ENCODE measurements at places on chromosomes 5 and 9.

DNA sequence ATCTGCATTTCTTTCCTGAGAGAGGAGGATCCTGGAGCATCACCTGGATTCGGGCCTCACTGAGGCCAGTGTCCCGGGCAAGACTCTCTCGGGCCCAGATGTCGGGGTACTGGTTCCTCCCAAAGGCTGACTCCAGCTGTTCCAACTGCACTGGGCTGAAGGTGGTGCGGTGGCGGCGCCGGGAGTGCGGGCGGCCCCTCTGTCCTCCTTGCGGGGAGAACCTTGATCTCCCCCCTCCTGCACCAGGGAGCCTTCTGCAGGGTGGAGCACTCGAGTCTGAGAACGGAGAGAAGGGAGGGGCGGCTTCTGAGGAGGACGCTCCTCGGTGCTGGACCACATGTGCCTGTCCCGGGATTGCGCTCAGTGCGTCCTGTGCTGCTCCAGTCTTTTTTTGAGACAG lies 2.0 kb downstream of the PROP1 start:
- no peak for DNase-seq

DNA sequence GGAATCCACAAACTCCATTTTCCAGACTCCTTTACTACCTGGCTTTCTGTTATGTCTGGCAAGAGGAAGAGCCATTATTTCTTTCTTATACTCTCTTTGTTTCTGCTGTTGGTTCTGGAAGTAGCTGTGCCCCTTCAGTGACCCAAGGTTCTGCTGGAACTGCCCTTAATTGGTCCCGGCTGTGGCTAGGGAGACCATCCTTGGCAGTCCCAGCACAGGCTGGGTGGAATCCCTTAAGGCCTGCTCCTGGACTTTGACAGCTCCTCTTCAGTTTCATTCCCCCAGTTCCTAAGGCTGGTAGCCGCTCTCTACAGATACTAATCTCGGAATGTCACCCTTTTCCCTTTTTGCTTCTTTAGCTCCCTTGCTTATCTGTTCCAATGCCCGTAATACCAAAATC lies 81.9 kb upstream of the GLIS3 start:
- no peak for DNase-seq

DNA sequence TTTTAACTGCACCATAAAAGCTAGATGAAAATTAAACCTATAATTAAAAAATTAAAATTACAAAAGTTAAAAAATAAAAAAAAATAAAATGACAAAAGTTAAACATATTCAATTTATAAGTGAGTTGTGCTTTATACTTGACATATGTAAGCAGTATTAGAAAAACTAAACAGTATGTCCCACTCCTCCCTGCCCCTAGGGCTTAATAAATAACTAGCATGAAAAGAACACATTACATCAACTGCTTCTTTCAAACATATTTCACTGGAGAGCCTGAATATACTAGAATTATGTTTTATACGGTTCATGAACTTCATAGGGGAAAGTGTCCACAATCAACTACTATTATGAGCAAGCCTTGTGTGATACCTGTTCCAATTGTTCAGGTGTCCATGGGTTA lies 47.6 kb downstream of the ECPAS start:
- DNase-seq = no peak

DNA sequence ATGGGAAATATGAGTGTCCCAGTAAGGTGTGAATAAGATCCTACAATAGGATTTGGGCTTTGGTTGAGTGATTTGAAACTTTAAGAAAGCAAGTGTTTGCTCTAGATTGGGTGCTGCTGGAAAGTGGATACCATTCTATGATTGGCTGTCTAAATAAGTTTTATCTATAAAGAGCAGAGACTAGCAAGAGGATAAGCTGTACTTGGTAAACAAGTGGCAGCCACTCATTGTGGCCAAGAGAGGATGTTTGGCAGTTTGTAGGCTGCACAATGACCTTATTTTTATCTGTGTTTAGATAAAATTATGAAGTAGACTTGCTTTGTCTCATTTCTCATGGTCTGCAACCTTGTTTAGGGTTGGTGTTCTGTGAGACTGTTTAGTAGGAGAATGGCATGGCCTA lies 341.6 kb upstream of the PIK3R1 start:
- DNase-seq = no peak

All from stimulated activated CD8-positive, alpha-beta memory T cell treated with anti-CD3 and anti-CD28 coated beads, Interleukin-2, amount 100 ng/mL, for 48 hours (primary cell).